ENCODE measurements at places on chromosomes 6 and 20.

GRCh38 chr20:10861619-10862018 lies 187.8 kb upstream of the JAG1 start:
- DNase-seq, result no peak

DNA sequence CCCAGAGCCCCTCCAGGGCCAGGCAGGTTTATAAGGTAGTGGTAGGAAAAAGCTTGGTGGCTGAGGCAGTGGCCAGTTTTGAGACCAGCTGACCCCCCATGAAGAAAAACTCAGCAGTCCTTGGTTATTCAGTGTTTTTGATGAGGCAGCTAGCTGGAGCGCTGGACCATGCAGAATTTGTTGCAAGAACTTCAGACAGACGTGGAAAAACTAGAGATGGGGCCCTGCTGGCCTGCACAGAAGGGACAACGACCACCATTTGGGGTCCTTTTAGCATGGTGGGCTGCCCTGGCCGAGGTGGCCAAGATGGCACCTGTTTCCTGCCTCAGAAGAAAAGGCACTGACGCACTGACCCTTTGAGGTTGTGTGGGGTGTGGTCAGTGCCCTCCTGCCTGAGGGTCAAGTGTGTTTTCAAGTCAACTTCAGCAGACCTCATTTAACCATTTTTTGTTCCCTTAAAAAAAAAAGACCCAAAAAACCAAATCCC lies 2.7 kb downstream of the RPS21 start:
- DNase-seq, result no peak

- no peak for DNase-seq
Measured at GRCh38 chr6:139855671-139856311, 481.3 kb upstream of the CITED2 start.

DNA sequence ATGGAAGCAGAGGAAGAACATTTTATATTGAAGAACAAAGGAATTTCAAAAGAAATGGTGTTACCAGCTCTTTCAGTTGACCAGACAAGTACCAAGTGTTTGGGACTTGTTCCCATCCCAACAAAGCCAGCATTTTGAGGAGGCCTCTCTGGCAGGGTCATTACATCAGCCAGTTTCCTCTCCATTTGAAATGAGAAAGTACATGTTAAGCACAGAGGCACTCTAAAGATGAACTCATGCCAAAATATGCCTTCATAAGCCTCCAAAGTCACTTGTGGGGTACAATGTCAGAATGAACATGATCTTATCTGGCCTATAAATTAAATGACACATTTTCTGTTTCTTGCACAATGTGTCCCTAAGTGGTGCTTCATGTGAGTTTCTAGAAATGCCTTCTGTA lies 223.9 kb downstream of the PRL start:
- DNase-seq, result no peak

DNA sequence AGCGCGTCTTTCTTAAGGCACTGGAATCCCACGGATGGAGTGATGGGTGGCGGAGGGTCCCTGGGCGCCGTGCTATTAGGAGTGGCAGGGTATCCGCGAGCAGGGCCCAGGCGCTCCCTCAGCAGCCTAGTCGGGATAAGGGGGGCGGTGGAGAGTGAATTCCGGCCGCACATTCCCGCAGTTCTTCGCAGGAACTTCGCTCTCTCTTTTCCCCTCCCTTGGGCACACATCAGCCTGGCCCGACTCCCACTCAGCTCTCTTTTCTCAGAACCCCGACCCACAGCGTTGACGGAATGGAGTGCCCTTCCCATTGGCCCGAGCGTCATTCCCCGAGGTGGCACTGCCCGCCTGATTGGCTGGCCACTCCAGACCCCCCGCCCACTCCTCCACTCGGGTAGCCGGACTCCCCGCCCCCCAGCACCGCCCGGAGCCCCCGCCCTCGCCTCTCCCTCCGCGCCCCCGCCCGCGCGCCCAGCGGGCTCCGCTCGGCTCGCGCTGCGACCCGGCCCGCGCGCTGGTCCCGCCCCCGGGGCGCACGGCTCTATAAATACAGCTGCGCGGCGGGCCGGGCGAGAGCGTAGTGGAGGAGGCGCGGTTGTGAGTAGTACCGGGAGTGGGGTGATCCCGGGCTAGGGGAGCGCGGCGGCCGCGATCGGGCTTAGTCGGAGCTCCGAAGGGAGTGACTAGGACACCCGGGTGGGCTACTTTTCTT lies at the start of gene ID4:
ID4 (plus strand) TSS at position 572 of the 712 bp plus-strand sequence. CDS start 385 bp downstream, outside the sequence.
- DNase-seq, result no peak

- no peak for DNase-seq
Measured at GRCh38 chr6:12363651-12364381, 73.7 kb downstream of the EDN1 start.

GRCh38 chr6:108029226-108029921 lies 45.2 kb downstream of the OSTM1 start:
- DNase-seq, result no peak

Measured in activated naive CD4-positive, alpha-beta T cell treated with Interleukin-2 at 50 U/mL for 16 hours (primary cell).